ENCODE measurements at places on chromosomes 16 and 17. TPM values are rescaled to one million over a fixed set of nuclear protein-coding genes. Genes with fewer than 3 reads are reported as not detected.

GRCh38 chr16:25034911-25035310 is 19.7 kb upstream of the ARHGAP17 start:
- no peak for DNase-seq

DNA sequence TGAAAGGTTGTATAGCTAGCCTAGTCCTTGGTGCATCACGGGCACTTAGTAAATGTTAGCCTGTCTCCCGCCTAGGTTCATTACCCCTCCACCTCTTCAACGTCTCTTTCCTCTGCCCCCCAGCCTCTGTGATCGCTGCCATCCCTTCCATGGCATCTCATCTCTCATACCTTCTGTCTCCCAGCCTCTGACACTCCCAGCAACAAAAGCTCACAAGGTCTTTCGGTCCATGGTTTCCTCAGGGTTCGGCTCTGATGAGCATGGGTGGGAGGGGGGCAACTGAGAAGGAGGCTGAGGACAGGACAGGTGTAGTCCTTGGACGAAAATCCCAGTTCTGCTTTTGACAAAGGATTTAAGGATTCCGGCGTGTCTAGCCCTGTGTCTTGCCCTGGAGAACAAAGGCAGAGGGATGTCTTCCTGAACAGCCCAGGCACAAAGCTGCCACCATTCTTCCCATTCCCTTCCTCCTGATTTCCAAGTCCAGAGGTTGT is 16.7 kb downstream of the CCR7 start:
- no peak for DNase-seq

- DNase-seq: no peak
Measured at GRCh38 chr16:69479775-69480174, 55.4 kb downstream of the CYB5B start.

- peak; percentile 71 for DNase-seq
Measured at GRCh38 chr17:7323731-7324437, 5.3 kb downstream of the NEURL4 start.

- no peak for DNase-seq
Measured at GRCh38 chr17:51351080-51351479, 90.7 kb downstream of the UTP18 start.

DNA sequence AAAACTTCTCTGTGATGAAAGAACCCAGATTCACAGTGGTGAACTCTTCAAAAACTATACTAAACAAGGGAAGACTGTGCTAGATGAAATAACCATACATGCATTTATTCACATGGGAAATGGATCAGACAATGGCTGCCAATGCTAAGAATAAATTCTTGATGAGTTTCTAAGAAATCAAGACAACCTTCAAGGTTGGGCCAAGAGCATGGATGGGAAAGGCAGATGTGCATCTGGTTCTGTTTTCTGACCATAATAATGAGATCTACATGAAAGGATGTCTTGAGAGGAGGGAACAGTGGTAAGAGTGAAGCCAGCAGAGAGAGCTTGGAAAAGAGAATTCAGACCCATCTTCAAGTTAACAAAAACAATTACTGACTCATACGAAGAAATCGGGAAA is 31.4 kb downstream of the ANKRD11 start:
- DNase-seq: no peak

CX3CL1 gene
- 3.3 TPM for total RNA-seq

MFSD6L gene
- total RNA-seq: not detected

PRR15L gene
- not detected for total RNA-seq

MMP15 gene
- 10.9 TPM for total RNA-seq

TMEM238L gene
- total RNA-seq: not detected
